IgD-negative memory B cell (primary cell): ENCODE measurements at places on chromosomes 11 and 22. TPM values are rescaled to one million over a fixed set of nuclear protein-coding genes. Genes with fewer than 3 reads are reported as not detected.

ADAMTS15 gene
- not detected for polyA plus RNA-seq

NRIP3 gene
- not detected for polyA plus RNA-seq

SHANK3 gene
- not detected for polyA plus RNA-seq

KRTAP5-3 gene
- not detected for polyA plus RNA-seq

C22orf23 gene
- polyA plus RNA-seq = not detected

NPTXR gene
- 0.04 TPM for polyA plus RNA-seq

PIH1D2 gene
- not detected for polyA plus RNA-seq

GGA1 gene
- polyA plus RNA-seq = 31.3 TPM

KIAA1671 gene
- polyA plus RNA-seq = not detected

ACRV1 gene
- polyA plus RNA-seq = not detected

EFCAB6 gene
- polyA plus RNA-seq = not detected

RAB39A gene
- polyA plus RNA-seq = 0.69 TPM

ROBO4 gene
- not detected for polyA plus RNA-seq

ACTN3 gene
- not detected for polyA plus RNA-seq

OR9I1 gene
- polyA plus RNA-seq = not detected

YIF1A gene
- 72.5 TPM for polyA plus RNA-seq

LGR4 gene
- 0.55 TPM for polyA plus RNA-seq
